ENCODE measurements at places on chromosomes 4 and X. TPM values are rescaled to one million over a fixed set of nuclear protein-coding genes. Genes with fewer than 3 reads are reported as not detected.

The RBMXL3 gene
- not detected for total RNA-seq

The MBTPS2 gene
- 9.0 TPM for total RNA-seq

The CTPS2 gene
- total RNA-seq, result 8.0 TPM

DNA sequence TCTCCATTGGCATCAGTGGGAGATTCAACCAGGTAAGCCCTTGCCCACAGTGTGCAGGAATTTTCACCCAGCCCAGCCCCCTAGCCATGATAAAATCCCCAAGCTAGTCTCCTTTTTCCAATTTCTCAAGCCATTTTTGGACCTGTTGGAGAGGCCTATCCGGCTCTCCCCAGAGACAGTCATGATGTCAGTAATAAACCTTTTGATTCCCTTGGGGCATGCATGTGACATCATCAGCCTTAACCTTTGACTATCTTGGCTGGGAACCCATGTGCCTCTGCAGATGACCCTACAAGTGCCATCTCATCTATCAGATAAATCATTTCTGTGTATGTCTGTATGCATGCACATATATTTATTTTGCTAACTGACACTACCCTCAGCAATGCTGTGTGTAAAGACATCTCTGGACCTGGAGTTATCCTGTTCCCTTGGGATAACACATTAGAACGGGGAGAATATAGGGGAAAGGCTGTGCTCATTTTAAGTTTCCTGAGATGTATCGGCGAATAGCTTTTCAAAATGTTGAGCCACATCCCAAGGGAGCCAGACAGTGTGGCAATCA is 51.0 kb downstream of the CYTL1 start:
- no peak for DNase-seq

GRCh38 chr4:185396724-185397385 is at the start of gene ANKRD37:
ANKRD37 (plus strand) TSS chr4:185396841; CDS start chr4:185396924, 83 bp downstream.
- no peak for DNase-seq

GRCh38 chrX:133604801-133605200 is 189.5 kb upstream of the GPC4 start:
- no peak for DNase-seq

GRCh38 chrX:115339441-115340025 is 50.0 kb downstream of the LUZP4 start:
- DNase-seq, result no peak

DNA sequence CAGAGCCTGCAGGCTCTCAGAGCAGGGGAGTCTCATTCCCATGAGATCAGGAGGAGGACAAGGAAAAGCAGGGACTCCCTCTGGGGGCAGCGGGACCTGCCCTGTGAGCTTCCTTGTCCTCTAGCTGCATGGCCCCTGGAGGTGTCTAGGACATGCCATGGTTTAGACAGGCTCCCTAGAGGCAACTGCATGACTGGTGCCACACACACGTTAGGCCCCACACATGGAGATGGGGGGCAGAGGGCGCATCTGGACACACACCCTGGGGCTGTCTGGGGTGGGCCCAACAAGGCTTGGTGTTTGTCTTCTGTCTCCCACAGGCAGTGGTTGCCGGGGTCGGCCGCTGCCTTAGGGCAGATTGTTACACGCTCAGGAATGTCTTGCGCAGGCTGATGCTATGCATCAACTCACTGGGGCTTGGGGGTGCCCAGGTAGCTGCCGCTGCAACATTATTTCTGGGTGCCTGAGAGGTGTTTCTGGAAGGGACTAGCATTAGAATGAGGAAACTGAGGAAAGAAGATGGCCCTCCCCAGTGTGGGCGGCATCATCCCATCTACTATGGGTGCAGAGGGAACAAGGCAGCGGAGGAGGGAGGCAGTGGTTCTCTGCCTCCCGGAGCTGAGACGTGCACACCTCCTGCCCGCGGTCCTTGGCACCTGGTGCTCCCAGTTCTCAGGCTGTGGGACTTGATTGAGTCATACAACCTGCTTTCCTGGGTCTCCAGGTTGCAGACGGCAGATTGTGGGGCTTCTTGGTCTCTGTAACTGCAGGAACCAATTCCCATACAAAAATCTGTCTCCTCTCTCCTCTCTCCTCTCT is 32.1 kb upstream of the GPR78 start:
- DNase-seq, result peak; percentile 79

- no peak for DNase-seq
Observed at GRCh38 chr4:38422850-38423249, 241.1 kb upstream of the KLF3 start.

GRCh38 chr4:60992037-60992436 is 208.1 kb upstream of the ADGRL3 start:
- DNase-seq, result no peak

- DNase-seq, result no peak
Observed at GRCh38 chr4:8641931-8642650, 49.5 kb downstream of the CPZ start.

- peak; percentile 62 for DNase-seq
Observed at GRCh38 chr4:140308366-140309123, 64.9 kb upstream of the SCOC start.

- no peak for DNase-seq
Observed at GRCh38 chr4:96389770-96390169, 549.9 kb downstream of the PDHA2 start.

- DNase-seq, result peak; percentile 92
Observed at GRCh38 chr4:1604706-1605205, 79.4 kb downstream of the FAM53A start.

- DNase-seq, result no peak
Observed at GRCh38 chr4:61275241-61275640, 75.1 kb downstream of the ADGRL3 start.

DNA sequence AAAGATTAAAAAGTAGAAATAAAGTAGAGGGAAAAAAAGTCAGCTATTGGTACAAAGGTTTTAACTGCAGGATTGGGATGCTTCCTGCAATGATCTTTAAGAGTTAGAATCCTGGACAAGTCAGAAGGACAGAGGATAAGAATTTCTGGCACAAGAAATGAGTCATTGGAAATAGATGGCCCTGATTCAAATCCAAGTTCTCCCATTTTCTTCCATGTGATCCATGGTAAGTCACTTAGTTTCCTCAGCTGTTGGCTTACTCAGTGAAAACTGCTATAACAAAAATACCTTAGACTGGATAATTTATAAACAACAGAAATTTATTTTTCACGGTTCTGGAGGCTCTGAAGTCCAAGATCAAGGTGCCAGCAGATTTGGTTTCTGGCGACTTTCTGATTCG is 13.3 kb upstream of the TBC1D19 start:
- DNase-seq, result no peak

DNA sequence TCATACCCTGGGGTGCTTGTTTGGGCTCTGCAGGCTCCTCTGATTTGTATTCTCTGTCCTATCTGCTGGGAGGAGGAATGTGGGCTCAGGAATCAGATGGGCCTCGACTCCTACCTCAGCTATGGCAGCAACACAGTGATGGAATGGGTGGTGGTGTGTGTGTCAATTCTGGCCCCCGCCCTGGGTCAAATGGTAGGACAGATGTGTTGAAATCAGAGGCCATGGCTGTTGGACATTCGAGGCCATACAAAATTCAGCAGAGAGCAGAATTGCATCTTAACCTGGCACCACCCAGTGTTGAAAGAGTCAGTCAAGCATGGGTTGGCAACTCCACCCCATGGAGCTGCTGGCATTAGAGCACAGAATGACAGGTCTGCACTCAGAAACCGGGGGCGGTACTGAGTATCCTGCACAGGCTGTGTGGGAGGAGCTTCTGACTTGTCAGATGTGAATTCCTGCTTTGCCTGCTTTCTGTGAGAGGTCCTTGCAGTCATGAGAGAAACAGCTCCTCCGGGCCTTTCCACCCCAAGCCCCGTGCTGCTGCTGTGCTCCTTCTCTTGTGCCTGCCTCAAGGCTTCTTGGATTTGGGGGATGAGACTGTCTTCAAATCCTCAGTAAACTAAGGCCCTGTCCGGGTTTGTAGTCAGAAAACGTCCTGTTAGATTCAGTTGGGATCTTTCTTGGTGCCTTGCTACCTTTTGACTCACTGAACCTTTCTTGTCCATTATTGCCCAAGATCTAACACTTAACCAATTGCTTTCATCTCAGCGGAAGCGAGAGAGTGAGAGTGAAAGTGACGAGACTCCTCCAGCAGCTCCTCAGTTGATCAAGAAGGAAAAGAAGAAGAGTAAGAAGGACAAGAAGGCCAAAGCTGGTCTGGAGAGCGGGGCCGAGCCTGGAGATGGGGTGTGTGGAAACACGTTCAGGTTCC is 13.0 kb downstream of the DKC1 start:
- DNase-seq, result peak; percentile 89

- DNase-seq, result no peak
Observed at GRCh38 chrX:9033989-9034388, at the start of gene FAM9B. FAM9B (minus strand) TSS chrX:9034127; CDS start chrX:9032986, 1,141 bp downstream.
